ENCODE measurements at places on chromosomes 3 and 15.
A peak's percentile ranks its signal among the peaks of the same experiment; 100 is the strongest.

- DNase-seq, result no peak
Observed at GRCh38 chr3:18751514-18751913, 326.4 kb upstream of the SATB1 start.

- DNase-seq, result no peak
Observed at GRCh38 chr3:184419171-184419570, 39.3 kb downstream of the CHRD start.

DNA sequence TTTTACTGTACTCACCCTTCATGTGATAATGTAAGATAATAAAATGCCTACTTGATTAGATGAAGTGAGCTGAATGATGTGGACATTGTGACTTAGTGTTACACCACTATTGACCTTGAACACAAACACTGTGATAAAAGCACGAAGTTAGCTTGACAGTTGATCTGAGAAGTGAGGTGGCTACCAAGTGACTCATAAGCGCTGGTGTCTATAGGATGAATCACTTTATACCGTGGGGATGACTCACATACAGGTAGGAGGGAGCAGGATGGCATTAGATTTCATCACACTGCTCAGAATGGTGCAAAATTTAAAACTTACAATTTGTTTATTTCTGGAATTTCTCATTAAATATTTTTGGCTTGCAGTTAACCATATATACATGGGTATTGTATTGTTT, 174.7 kb upstream of the CNTN3 start:
- DNase-seq, result peak; percentile 31

DNA sequence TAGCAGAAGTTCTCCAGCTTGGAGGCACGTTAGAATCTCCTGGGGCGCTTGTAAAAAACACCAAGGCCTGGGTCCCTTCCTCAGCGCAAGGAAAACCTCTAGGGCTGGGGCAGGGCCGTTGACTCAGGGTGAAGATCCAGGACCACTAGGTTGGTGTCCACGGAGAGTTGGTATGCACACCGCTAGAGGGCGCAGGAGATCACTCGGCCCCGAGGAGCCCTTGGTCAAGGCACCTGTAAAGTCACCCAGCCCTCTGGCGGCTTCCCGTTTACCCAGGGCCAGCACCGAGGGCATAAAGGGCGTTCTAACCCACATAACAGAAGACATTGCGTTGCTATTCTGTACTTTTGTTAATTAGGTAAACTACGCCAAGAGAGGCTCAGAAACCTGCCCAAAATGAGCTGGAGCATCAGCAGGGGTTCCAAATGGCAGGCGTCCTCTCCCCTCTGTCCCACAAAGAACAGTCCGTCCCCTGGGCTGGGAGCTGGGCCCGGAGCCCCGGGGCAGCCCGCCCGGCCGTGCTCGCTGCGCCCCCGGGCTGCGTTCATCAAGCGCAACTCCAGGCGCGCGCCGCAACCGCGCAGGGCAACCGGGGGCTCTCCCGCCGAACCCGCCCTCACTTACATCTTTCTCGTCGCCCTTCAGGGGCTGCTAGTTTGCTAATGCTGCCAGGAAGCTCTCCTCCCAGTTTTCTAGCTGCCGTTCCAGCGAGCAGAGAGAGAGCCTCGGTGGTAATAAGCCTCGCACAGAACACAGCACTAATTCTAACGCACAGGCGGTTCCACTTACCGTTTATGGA, 332.1 kb downstream of the ARRDC4 start:
- peak; percentile 34 for DNase-seq

- DNase-seq, result peak; percentile 61
Observed at GRCh38 chr3:149454746-149455145, 19.8 kb upstream of the TM4SF4 start.

DNA sequence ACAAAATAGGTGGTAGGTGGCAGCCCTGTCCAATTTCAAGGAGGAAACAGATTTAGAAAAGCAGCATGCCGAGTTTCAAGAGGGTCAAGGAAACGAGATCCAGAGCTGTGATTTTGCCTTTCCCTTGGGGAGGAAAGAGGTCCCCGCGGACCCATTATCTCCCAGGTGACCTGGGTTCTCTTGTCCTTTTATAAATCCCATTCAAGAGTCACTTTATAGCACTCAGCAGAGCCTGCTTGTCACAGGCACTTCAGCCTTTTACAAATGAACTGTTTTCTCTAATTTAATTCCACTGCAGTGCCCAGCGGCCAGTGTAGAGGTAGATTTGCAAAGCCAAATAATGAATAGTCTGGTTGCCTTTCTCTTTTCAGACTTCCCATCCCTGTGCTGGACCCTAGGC, 99.9 kb downstream of the CD47 start:
- no peak for DNase-seq
